Activated CD4-positive, alpha-beta T cell treated with anti-CD3 and anti-CD28 coated beads, Interleukin-2, amount 50 U/mL, for 24 hours (primary cell): ENCODE measurements at places on chromosomes 6 and 20.

DNA sequence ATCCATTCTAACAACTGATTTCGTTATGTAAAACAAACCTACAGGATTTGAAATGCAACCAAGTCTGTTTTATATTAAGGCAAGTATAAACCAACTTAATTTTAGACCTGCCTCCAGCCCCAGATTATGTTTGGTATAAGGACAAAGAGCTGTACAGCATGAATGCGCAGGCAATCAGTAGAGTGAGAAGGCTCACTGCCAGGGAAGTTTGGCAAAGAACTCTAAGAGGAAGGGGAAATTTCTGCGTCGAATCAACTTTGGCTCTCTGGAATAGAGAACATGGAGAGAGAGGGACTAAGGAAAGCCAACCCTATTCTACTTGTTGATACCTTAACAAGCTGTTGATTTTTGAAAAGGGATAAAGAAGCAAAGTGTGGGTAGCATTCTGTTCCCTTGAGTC lies 96.9 kb upstream of the FOXO3 start:
- DNase-seq = no peak

DNA sequence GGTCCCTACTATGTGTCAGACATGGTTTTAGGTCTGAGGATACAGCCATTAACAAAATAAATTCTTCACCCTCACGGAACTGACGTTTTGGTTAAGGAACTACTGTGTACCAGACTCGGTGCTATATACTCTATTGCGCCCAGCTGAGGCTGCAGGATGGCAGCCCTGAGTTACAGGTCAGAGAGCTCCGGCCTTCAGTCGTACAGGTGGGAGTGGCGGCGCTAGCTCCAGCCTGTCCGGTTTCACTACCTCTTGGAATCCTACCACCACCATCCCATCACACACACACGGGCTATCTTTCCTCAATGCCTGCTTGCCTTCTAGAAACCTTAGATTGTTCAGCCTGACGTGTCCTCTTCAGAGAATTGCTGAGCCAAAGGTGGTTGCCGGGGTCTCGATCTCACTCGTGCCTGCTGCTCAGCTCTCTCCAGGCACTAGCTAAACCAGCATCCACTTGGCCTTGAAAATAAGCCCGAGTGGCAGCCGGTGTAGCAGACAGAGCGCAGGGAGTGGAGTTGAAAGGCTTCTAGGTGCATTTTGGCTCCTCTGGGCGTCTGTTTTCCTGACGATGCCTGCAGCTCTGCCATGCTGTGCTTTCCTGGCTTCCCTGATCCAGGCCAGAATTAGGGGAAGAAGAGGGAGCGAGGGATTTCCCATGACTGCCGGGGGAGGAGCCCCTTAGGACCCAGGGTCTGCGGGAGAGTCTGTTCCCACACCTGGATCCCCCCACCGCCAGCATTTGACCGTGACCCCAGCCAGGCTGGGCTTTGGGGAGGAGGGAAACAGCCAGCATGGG lies 1.1 kb upstream of the TCF15 start:
- DNase-seq = no peak

GRCh38 chr6:36204068-36204753 lies 7.7 kb downstream of the BRPF3 start:
- no peak for DNase-seq

- no peak for DNase-seq
Observed at GRCh38 chr20:1254254-1254653, 11.8 kb upstream of the SNPH start.
